Bone marrow (tissue), 2 donors: ENCODE measurements at places on chromosomes 16 and 17.

GRCh38 chr17:64028874-64029464, 8.5 kb upstream of the ICAM2 start:
- DNase-seq, result peak; percentile 32

DNA sequence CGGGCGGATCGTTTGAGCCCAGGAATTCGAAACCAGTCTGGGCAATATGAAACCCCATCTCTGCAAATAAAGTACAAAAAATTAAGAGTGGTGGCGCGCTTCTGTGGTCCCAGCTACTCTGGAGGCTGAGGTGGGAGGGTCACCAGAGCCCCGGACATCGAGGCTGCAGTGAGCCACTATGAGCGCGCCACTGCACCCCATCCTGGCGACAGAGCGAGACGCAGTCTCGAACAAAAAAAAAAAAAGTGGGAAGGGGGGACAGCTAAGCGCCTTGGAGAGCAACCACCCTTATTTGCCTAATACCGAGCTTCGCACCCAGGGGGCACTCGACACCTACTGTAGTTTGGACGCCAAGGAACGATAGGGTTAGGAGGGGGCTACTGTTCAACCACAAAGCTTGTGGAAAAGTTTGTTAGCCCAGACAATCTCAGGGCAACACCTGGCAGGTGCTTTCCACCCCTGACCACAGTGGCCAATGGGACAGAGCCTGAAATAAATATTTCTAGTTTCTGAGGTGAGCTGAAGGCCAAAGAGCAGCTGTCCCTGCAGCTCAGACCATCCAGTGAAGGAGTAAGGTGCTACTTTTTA, 847 bp upstream of the PSMC3IP start:
- peak; percentile 66 for DNase-seq

- DNase-seq, result no peak
Measured at GRCh38 chr17:69122065-69122464, 19.6 kb downstream of the ABCA6 start.

DNA sequence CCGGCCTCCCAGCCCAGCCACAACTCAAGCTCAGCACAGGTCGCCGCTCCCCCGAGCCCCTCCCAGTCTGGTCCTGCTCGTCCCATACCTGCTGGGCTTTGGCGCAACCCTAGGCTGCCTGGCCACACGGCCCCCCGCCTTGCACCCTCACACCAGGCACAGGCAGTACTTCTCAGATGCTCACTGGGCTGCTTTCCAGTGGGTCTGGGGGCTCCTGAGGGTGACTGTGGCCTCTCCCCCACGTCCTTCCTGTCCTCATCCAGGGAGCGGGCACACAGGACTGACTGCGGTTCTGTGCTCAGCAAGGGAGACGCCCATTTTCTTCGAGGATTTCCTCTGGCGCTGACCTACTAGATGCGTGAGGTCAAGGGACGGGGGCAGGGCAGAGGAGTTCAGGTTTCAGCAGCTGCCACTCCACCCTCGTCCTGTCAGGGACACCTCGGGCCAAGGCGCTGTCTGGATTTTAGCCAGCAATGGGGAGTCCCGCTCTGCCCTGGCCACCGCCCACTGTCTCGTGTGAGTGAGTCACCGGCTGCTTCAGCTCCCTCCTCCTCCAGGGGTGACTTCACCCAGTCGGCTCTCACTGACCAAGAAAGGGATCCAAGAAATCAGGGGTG, 115.8 kb downstream of the NPIPB11 start:
- DNase-seq, result peak; percentile 78

- DNase-seq, result no peak
Measured at GRCh38 chr16:75653922-75654321, 6.3 kb downstream of the TERF2IP start.

DNA sequence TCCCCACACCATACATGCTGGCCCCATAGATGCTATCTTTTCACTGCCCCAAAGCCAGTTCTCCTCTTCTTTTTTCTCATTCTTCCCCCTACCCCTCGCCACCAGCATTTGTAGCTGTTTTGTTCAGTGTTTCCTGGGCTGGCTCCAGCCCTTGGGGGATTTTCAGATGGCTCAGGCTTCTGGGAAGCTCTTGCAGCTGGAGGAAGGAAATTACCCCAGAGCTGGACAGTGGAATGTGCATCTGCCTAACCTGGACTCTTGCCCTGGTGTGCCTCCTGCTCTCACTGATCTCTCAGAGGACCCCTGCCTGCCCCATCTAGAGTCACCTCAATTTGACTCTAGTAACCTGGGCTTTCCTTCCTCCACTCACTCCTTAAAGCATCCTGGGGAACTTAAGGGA, 82.8 kb downstream of the MYH13 start:
- DNase-seq, result no peak

GRCh38 chr17:46044286-46044928, 45.4 kb downstream of the STH start:
- DNase-seq, result no peak

- no peak for DNase-seq
Measured at GRCh38 chr17:71224824-71225575, 895.8 kb upstream of the SOX9 start.

- DNase-seq, result no peak
Measured at GRCh38 chr17:47907932-47908562, 12.0 kb downstream of the SP2 start.
